Stimulated activated CD4-positive, alpha-beta T cell treated with anti-CD3 and anti-CD28 coated beads, Interleukin-1b, Interleukin-23, amount 100 ng/mL, for 24 hours (primary cell): ENCODE measurements at places on chromosomes 13 and 19.

DNA sequence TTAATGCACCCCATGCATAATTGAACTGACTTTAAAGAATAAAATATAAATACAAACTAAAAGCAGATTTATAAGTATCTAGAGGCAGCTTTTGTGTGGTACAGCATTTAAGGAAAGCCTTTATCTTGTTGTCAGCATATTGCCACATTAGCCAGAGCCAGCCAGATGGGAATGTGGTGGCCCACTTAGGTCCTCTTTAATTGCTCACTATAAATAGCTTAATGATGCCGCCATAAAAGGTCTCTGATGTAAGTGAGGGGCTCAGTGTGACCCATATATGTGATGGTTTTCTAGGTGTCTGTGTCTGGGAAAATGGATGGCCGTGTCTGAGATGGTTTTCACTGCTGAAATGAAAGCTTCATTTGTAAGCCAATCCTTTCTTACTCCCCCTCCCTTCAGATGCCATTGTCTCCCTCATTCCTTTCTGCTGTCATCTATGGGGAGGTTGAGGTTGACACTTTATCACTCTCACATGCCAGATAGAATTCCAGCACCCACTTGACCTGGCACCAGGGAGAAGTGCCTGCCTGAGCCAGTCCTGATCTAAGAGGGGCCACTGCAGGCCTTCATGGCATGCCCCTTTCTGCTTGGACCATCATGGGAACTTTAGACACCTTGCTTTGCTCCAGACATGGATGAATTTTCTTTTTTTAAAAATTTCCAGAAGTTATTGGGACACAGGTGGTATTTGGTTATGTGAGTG lies 135.3 kb downstream of the MTUS2 start:
- no peak for DNase-seq

- DNase-seq: no peak
These were observed 170.3 kb downstream of the TSHZ3 start for GRCh38 chr19:31178833-31179470.

DNA sequence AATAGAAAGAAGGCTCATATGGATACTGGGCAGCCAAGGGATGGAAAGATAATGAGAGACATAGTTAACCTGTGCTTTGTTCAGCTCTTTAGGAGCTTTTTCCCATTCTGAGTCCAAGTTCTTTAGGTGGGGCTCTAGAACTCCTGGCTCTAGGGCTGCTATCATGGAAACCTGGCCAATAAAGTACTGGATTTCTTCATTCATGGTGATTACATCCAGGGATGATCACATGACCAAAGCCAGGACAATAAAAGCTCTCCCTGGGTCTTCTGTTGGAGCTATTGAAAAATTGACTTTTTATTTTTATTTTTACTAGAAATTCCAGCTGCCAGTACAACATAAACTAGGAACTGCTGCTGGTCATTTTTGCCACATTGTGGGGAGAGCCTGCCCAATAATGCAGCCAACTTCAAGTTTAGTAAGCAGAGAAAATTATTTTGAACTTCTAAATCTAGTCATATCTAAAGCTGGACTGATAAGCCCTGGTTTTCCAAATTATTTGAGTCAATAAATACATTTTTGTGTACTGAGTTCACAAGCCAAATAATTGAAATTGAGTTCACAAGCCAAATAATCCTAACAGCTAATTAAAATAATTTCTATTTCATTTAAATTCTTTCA lies 224.9 kb upstream of the STARD13 start:
- DNase-seq: no peak

DNA sequence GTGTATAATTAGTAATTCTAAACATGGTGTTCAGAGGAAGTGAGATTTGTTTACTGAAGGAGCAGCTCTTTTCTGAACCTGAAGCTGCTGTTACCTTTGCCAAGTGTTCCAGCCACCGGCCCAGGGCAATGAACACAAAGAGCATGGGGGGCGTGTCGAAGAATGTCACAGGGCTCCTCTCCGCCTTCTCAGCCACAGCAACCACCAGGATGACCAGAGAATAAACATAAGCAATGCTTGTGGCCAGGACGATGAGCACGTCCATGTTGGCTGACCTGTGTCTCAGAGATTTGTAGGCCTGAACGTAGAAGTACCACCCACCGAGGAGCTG lies 53.1 kb downstream of the ATP7B start:
- no peak for DNase-seq

DNA sequence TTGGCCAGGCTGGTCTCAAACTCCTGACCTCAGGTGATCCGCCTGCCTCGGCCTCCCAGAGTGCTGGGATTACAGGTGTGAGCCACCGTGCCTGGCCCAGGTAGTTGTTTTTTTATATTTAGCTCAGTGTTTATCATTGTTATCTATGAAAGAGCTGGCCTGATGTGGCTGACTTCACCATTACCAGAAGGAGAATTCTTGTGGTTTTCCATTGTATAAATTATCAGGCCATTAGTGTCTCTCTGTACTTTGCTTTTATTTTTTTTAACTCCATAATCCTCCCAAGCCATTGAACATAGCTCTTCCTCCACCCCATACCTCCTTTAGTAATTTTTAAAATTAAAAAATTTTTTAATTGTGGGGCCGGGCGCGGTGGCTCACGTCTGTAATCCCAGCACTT lies 24.2 kb downstream of the CERS4 start:
- no peak for DNase-seq

- DNase-seq: no peak
These were observed 894.3 kb upstream of the PCDH20 start for GRCh38 chr13:62309904-62310303.

DNA sequence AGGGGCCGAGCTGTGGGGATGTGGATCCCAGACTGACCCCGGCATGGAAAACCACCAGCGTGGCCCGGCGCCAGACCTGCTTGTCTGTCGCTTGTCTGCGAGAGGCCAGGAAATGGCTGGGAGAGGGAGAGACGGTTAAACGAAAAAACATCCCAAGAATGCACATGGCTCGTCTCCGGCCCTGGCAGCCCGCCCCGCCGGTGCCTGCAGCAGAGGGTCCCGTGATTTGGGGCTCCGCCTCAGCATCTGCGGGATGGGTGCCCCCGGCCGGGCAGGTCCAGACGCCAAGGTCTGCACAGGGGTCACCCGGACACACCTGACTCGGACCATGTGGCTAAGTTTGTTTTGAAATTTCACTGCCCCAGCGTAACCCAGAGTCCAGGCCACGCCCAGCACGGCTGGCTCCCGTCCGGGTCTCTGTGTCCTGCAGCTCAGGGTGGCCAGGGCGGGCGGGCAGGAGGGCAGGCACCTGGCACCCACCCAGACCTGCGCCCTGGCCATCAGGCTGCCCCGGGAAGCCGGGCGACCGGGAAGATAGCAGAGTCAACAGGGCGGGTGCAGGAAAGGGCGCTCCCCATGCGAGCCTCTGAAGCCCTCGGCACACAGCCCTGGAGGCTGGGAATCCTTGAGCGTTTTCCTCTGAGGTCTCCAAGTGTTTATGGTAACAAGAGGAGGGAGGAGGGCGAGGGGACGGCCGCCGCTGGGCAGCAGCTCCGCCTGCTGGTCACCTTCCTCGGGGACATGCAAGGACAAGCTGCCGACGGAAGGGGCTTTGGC lies 103.2 kb downstream of the GADD45B start:
- peak; percentile 18 for DNase-seq

DNA sequence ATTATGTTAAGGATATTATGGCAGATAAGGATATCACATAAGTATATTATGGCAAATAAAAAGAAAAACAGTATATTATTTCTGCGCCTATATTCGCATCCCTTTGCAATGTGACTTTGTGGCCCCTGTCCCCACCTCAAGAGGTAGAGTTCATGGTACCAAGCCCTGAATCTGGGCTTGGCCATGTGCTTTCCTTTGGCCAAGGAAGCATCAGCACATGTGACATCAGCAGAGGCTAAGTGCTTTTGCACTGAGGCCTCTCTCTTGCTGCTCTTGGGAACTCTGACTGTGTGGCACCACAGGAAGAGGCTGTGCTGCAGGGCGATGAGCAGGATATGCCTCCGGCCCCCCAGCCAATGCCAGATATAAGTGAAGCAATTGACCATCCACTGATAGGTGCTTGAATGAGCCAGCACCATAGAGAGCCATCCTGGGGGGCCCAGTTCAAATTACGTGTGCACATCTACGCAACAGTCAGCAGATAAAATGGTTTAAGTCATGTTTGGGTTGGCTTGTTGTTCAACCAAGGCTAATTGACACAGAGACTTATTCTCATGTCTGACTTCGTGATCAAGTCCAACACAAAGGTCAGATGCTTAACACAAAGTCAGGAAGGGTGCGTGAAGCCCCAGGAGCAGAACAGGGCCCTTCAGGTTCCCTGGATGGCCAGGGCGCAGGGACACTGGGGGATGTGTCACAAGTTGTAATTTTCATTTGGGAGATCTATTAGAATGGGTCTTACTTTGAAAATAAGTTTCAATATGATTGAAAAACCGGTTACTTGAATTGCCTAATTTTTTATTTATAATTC lies 173.3 kb downstream of the COL4A1 start:
- no peak for DNase-seq

- DNase-seq: no peak
These were observed 16.6 kb downstream of the OLFM4 start for GRCh38 chr13:53045189-53045588.

DNA sequence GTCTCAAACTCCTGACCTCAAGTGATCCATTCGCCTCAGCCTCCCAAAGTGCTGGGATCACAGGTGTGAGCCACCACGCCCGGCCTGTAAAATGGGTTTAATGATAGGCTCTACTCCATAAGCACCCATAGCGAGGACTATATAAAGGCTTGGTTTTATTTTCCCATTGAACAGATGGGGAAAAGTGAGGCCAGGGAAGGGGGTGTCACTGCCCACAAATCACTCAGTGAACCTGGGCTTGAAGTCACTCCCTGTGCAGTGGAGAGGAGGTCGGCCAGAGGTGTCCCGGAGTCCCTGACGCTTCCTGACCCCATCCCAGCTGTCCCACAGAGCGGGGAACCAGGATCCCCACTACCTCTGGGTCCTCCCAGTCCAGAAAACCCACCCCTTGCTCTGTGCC lies 14.9 kb downstream of the TLE2 start:
- no peak for DNase-seq

DNA sequence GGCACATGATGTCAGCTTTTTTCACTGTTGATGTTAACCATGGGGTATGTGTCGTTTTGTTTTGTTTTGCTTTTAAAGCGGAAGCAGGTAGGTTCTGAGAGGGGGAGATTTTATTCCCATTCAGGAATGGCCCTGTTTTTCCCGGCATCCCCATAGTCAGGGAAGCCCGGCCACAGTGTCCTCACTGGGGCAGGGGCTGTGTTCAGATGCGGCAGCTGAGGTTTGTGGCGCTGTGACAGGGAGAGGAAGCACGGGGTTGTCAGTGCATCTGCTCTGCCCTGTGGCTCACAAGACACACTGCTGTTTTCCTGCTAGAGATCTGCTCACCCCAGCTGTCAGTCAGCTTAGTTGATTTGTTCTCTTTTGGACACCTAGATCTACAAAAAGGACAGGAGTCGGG lies 27.6 kb downstream of the ANKRD27 start:
- no peak for DNase-seq

GRCh38 chr13:28716511-28716910 lies 2.3 kb downstream of the SLC46A3 start:
- no peak for DNase-seq

DNA sequence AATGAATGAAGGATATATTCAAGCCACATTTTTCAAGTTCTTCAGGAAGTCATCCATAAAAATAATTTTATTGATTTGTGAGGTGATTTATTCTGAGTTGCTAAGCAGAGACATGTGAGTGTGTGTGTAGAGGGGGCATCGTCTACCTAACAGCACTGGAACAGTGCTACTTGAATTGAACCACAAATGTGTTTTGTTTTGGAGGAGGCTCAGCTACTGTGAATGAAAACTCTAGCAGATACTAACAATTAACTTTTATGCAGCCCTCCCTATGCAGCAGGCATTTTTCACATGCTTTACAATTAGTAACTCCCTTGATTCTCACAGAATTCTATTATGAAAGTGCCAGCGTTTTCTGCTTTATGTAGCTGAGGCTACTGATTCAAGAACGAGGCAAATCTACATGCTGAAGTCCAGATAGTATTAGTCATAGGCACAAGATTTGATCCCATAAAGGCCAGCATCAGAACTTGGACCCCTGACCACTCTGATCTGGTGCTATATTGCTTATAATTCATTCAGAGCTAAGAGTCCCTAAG lies 103.7 kb downstream of the MYO16 start:
- no peak for DNase-seq

DNA sequence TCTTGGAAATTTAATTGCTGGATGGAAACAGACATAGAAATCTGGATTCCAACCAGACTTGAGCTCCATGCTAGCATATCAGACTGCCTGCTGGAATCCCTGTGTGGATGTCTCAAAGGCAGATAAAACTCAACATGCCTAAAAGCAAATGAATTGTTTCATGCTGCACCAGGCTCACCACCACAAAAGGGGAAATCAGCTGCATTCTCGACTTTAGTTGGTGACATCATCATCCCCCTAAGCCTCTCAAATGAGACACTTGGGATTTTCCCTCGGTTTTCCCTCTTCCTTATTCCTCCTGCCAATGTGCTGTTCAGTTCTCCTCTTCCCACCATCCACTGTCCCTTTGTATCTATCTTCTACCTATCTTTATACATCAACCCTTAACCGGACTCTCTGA lies 134.3 kb downstream of the ZDHHC20 start:
- no peak for DNase-seq

GRCh38 chr19:35290381-35291127 lies 1.4 kb upstream of the MAG start:
- no peak for DNase-seq

DNA sequence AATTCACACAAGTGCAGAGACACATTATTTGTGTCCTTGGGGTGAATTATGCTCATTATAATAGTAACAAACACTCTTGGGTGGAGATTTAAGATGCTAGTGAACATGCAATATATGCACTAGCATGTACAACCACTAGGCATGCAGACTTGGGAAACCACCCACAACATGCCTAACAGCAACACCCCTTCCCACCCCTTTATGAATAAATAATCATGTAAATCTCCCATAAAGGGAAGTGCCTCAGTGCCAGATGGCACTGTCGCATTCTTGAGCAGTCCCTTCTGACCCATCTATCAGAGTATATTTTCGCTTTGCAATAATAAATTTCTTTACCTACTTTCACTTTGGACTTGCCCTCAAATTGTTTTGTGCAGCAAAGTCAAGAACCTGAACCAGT lies 1362.2 kb downstream of the OLFM4 start:
- no peak for DNase-seq

GRCh38 chr19:31220540-31220939 lies 128.7 kb downstream of the TSHZ3 start:
- no peak for DNase-seq
